CD4-positive, alpha-beta T cell treated with Interleukin-6 for 4 hours (primary cell): ENCODE measurements at places on chromosomes 2 and 18.

GRCh38 chr2:58032016-58032763 is 14.4 kb upstream of the VRK2 start:
- no peak for DNase-seq

GRCh38 chr18:37465958-37466357 is 99.6 kb downstream of the CELF4 start:
- no peak for DNase-seq

GRCh38 chr2:26077291-26077690 is 43.4 kb downstream of the RAB10 start:
- no peak for DNase-seq

DNA sequence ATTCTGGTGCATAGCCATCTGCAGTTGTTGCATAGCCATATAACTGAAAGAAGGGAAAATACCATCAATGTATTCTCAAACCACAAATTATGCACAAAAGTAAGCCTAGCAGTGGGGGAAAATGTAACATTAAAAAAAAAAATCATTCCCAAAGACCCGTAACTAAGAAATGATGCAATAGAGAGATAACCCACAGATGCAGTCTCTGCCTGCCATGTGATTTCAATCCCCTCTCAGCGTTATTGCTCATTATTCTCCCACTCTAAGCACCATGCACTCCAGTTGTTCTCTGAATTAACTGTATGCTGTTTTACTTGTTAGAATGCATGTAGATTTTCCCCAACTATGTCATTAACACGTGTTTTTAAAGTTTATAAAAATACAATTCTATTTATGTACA is 14.1 kb downstream of the DSC1 start:
- no peak for DNase-seq

- DNase-seq = no peak
Observed at GRCh38 chr2:96821113-96821675, 5.1 kb downstream of the CNNM3 start.

DNA sequence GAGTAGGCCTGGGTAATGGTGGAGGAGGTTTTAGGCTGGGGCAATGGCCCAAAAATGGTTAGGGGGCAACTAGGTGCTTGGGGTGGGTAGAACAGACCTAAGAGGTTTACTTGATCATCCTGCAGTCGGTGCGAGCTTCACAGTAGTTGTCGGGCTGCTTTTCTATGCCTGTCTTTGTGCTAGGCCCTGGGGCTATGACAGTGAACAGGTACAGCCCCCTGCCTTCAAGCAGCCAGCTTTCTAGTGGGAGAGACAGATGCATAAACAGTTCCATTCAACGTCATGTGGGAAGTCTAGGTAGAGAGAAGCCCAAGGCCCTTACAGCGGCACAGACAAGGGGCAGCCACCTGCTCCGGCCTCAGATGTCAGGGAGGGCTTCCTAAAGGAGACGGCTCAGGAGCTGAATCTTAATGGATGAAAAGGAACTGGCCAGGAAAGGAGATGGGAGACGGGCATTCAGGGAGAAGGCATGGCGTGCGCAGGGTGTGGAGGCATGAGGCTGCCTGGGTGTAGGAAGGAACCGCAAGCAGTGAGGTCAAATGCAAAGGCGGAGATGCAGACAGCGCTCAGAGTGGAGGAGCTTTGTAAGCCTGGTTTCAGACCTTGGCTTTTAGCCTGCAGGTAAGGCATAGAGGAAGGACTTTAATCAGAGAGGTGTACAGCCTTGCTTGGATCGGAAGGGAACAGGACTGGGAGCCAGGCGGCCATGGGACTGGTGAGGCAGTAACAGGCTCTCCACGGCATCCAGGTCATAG is 6.0 kb downstream of the CTIF start:
- no peak for DNase-seq
